ENCODE measurements at places on chromosomes 2 and 18.

GRCh38 chr2:240519396-240520129, 38.2 kb downstream of the ANKMY1 start:
- no peak for DNase-seq

- no peak for DNase-seq
These were observed 446.6 kb downstream of the DSC3 start for GRCh38 chr18:30595942-30596341.

- DNase-seq, result no peak
These were observed 184.5 kb downstream of the MGAT5 start for GRCh38 chr2:134438371-134438770.

- DNase-seq, result no peak
These were observed 312.1 kb downstream of the TMX3 start for GRCh38 chr18:68402784-68403183.

DNA sequence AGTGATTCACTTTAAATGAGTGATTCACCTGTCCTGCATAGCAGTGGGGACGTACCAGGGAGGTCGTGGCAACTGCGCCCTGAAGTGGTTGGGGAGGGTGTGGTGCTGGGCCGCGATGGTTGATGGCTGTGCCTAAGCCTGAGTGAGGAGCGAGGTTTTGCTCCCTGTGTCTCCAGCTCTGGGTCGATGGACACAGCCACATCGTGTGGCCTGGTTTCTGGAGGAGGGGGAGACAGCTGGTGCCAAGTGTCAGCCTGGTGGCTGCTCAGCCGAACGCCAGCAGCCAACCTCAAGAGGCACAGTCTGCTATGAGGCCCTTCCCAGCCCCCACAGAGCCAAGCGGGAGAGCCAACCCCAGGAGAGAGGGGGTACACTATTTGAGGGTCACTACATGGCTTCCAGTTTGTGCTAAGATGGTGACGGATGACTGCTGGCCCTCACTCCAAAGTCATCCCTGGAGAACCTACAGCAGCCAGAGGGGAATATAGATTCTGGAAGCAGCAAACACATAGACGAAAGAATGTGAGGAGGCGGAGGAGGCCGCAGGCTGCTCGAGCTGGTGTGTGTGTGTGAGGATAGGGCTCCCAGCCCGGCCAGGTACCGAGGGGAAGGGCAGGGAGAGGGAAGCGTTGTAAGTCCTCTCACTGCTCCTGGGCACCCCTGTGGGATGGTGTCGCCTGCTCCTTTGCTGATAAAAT, 58.6 kb upstream of the OTOF start:
- DNase-seq, result no peak

DNA sequence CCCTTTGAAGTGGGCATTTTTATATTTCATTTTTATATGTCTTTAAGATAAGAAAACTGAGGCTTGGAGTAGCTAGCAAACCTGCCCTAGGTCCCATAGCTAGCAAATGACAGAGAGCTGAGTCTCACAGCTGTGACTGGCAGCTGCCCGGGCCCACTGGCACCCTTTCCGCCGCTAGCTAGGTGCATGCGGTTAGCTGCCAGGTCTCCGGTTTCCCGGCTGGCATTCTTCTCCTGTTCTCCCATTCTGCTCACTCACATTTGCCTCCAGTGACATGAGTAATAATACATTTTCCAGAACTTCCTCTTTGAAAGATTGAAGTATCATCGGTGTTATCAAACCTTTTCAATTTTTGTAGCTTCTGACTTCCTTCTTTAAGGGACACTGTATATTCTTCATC, 38.7 kb downstream of the MTCL1 start:
- DNase-seq, result no peak

DNA sequence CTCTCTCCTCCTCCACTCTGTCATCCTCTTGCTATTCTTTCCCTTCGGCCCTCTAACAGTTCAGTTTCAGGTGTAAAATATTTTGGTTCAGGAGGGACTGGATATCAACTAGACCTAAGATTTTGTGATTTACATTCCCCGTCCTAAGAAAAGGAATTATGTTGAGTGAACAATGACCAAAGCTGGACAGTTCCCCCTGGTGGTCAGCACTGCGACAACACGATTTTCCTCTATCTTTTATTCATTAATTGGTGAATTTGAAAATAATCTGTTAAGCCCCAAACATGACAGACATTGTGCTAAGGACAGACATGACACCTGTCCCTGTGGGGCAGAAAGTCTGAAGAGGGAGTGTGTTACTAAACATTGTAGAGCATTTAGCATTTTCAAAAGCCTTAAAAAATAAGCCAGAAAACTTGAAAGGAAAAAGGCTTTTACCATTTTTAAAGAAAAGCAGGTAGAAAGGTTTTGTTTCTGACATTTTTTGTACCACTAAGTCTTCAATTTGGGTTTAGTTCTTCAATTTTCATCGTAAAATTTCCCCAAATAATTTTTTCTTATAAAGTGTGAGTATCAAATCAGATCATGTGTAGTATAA, 28.4 kb upstream of the GTF2A1L start:
- DNase-seq, result no peak

Data from cortex of kidney (tissue), 1 donor.